Activated T-helper 1 cell treated with anti-CD3 and anti-CD28 coated beads, Interleukin-12 subunit alpha, Interleukin-12 subunit beta, Interleukin-2, Interleukin-4 antibody, amounts not matched to agents 30 ng/mL and 10 ng/mL and 1 ng/mL, durations not matched to agents 14 hours and 24 hours and 36 hours (primary cell): ENCODE measurements at places on chromosomes 3 and 15. TPM values are rescaled to one million over a fixed set of nuclear protein-coding genes. Genes with fewer than 3 reads are reported as not detected.

The SH2D7 gene
- total RNA-seq = not detected in 2 replicates

The FES gene
- total RNA-seq = 45.4 and 57.1 TPM in 2 replicates

GRCh38 chr15:28078191-28078719 lies 20.9 kb downstream of the OCA2 start:
- no peaks in the 10 kb centered on the region for H3K4me1 ChIP-seq
- H3K27me3 ChIP-seq = peaks cover 10% of the 10 kb centered on the region
- DNase-seq = no peak
- H3K4me3 ChIP-seq = no peak overlapping the region

GRCh38 chr15:80204231-80204630 lies 47.8 kb downstream of the CTXND1 start:
- peaks cover 20% of the 10 kb centered on the region for H3K27me3 ChIP-seq
- no peak overlapping the region for H3K4me3 ChIP-seq
- no peak for DNase-seq
- no peaks in the 10 kb centered on the region for H3K36me3 ChIP-seq
- no peaks in the 10 kb centered on the region for H3K4me1 ChIP-seq

GRCh38 chr3:174168538-174169254 lies 690.4 kb upstream of the NAALADL2 start:
- H3K27ac ChIP-seq = no peak overlapping the region
- H3K36me3 ChIP-seq = no peaks in the 10 kb centered on the region
- H3K4me3 ChIP-seq = no peak overlapping the region
- H3K4me1 ChIP-seq = no peaks in the 10 kb centered on the region
- no peak for DNase-seq

DNA sequence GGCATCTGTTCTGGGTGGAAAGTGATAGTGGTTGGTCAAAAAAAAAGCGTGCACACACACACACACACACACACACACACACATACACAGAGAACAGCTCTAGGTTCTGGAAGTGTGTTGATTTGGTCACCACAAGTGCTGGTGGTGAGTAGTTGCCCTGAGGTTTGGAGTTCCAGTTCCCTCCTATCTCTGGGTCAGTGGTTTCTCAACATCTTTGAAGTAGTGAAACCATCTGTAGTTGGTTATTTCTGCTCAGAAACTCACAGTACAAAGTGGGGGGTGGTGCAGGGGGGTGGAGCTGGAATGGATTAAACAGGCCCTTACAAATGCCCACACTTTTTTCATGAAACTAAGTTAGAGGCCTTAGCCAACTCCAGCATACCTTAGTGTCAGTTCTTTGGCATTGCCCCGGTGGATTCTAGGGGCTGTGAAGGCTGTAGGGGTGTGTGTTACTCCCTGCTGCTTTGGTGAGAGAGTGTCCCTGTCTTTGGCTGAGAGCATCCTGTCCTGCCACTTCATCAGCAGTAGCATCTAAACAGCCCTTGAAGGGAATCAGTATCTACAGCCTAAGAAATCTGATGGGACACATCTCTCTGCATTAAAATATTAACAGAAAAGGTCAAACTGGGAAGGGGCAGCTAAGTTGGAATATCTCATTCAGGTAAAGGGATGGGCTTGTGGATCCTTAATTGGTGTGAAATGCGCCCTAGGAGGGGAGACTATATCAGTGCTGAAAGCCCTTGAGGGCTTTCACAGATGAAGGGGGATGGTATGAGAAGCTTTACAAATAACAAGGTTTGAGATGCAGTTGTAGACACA lies 20.6 kb downstream of the SMAD3 start:
- peaks cover 100% of the 10 kb centered on the region for H3K4me1 ChIP-seq
- H3K27me3 ChIP-seq = no peaks in the 10 kb centered on the region
- peak; percentile 40 for DNase-seq
- H3K36me3 ChIP-seq = peaks cover 50% of the 10 kb centered on the region
- H3K4me3 ChIP-seq = peak overlapping the region; percentile 72
- peak overlapping the region; percentile 98 for H3K27ac ChIP-seq

DNA sequence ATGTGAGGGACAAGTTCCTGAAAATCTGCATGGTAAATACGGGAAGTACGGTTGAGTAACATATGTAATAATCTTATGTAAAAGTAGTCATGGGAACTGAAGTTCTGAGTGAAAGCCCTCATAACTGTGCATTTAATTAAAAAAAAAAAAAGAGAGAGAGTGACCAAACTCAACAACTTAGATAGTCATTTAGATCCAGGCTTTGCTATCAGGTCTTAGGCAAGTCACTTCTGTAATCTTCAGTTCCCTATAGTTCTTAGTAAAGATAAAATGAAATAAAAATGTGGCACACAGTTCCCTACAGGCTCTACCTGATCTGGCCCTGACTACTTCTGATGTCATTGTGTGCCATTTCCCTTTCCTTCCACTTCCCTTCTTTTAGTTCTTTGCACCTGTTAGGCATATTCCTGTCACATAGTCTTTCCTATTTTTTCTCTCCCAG lies 15.0 kb downstream of the RNF111 start:
- H3K4me3 ChIP-seq = no peak overlapping the region
- no peak for DNase-seq
- H3K36me3 ChIP-seq = peaks cover 29% of the 10 kb centered on the region
- no peaks in the 10 kb centered on the region for H3K27me3 ChIP-seq
- H3K4me1 ChIP-seq = peaks cover 29% of the 10 kb centered on the region
- H3K27ac ChIP-seq = no peak overlapping the region

The FILIP1L gene
- 2.0 and 2.9 TPM in 2 replicates for total RNA-seq

DNA sequence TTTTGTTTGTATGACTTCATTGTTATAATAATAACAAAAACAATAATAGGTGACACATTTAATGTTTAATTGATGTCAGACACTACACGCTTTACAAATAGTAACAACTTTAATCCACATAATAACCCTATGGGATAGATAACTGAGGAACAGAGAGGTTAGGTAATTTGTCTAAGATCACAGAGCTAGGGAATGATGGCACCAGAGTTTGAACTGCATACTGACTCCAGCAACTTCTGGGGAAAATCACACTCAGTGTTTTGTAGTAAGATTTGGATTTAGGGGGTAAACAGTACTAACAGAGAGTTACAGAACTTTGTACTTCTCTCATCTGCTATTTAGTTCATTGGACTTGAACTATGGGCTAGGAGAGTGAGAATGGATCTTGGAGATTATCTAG lies 66.0 kb downstream of the CMSS1 start:
- peaks cover 29% of the 10 kb centered on the region for H3K4me1 ChIP-seq
- no peak overlapping the region for H3K4me3 ChIP-seq
- peaks cover 11% of the 10 kb centered on the region for H3K36me3 ChIP-seq
- peaks cover 6% of the 10 kb centered on the region for H3K27me3 ChIP-seq
- DNase-seq = no peak
- H3K27ac ChIP-seq = no peak overlapping the region

DNA sequence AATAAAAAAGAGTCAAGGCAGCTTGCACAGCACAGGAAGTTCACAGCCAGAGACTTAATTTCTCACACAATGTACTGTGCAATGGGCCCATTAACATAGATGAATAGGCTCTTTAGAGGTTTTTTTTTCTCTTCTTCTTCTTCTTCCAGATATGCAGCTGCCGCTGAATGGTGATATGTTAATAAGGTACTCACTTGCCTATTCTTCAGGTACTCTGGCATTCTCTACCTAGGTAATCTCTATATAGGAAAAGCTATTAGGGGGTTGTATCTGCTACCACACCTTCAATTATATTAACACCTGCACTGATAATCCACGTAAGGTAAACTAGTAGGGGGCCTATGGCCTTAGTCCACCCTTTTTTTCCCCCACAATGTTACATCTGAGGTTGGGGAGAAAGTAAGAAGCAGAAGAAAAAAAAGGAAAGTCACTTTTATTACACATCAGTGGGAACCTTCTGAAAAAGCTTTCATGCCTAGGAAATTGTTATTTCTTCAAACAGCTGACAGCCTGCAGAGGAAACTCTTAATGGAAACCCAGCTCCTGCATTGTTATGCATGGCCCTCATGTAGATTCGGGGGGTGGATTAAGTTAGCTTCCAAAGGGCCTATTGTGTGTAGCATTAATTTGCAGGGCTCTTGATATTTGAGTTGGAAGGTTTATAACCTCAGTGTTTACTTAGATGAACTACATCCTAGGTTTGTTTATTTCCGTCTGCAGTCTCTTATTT lies 525.5 kb downstream of the ZIC1 start:
- no peaks in the 10 kb centered on the region for H3K4me1 ChIP-seq
- no peaks in the 10 kb centered on the region for H3K36me3 ChIP-seq
- H3K27me3 ChIP-seq = no peaks in the 10 kb centered on the region
- no peak overlapping the region for H3K4me3 ChIP-seq
- no peak for DNase-seq

The ADAMTS17 gene
- 0.83 and 1.3 TPM in 2 replicates for total RNA-seq

The PPM1L gene
- 2.7 and 3.3 TPM in 2 replicates for total RNA-seq

DNA sequence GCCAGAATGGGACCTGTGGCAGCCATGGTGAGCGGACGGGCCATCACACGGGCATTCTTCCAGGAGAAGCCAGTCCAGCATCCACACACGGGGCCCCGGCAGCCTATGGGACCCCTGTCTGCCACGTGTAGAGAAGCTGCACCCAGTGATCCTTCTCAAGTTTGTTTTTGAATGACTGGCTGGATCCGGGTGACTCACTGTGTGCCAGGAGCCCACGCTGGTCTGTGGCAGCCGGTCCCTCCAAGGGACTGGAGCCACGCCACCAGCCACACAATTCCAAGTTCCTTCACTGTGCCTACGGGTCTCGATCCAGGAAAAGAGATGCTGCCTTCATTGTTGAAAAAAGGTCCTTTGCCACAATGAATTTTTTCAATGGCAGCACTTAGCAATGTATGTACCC lies 58.1 kb downstream of the ATP10A start:
- H3K4me3 ChIP-seq = no peak overlapping the region
- H3K27me3 ChIP-seq = no peaks in the 10 kb centered on the region
- no peak for DNase-seq
- H3K27ac ChIP-seq = no peak overlapping the region
- peaks cover 4% of the 10 kb centered on the region for H3K36me3 ChIP-seq

The DNAJA4 gene
- 68.4 and 70.8 TPM in 2 replicates for total RNA-seq

The SENP7 gene
- 9.1 and 10.7 TPM in 2 replicates for total RNA-seq

GRCh38 chr15:63940966-63941620 lies 105.2 kb downstream of the DAPK2 start:
- H3K4me3 ChIP-seq = no peak overlapping the region
- peaks cover 69% of the 10 kb centered on the region for H3K4me1 ChIP-seq
- no peaks in the 10 kb centered on the region for H3K27me3 ChIP-seq
- peak overlapping the region; percentile 14 for H3K27ac ChIP-seq

DNA sequence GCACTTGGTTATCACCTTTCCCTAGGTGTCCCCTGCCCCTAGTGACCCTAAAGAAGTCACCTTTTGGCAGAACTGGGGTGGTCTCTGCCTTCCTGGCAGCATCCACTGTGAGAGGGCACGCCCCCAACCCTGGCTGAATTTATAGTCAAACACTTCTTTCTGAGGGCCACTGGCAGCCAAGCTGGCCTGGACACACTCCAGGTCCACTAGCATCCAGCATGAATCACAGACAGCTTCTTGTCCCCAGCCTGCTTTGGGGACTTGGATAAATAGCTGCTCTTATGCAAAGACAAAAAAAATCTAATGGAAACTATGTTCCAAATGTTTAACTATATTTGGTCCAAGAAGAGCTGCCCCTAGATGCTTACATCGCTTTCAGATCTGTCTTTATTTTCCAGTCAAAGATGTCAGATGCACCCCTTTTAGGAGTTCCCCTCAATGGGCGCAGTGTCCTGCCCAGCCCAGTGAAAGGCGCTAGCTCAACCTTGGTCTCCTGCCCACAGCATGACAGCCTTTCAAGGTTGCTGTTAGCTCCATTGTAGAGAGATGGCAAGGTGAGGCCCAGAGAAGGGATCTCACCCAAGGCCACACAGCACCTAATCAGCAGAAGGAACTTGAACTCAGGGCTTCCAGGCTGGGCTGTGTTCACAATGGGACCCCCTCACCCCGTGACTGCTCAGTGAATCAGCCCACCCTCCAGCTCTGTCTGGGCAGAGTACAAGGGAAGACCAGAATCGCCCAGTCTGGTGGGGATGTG lies 7.0 kb downstream of the RASL12 start:
- DNase-seq = no peak
- H3K4me1 ChIP-seq = peaks cover under 1% of the 10 kb centered on the region

- H3K27me3 ChIP-seq = no peaks in the 10 kb centered on the region
- H3K4me1 ChIP-seq = no peaks in the 10 kb centered on the region
- no peaks in the 10 kb centered on the region for H3K36me3 ChIP-seq
- H3K4me3 ChIP-seq = no peak overlapping the region
- DNase-seq = no peak
Observed at GRCh38 chr3:65875393-65876027, 163.2 kb downstream of the MAGI1 start.

The ADPGK gene
- 94.0 and 101 TPM in 2 replicates for total RNA-seq

- no peaks in the 10 kb centered on the region for H3K4me1 ChIP-seq
- no peaks in the 10 kb centered on the region for H3K36me3 ChIP-seq
- no peaks in the 10 kb centered on the region for H3K27me3 ChIP-seq
- no peak overlapping the region for H3K4me3 ChIP-seq
- no peak overlapping the region for H3K27ac ChIP-seq
Observed at GRCh38 chr3:150129166-150129565, 158.5 kb upstream of the PFN2 start.

DNA sequence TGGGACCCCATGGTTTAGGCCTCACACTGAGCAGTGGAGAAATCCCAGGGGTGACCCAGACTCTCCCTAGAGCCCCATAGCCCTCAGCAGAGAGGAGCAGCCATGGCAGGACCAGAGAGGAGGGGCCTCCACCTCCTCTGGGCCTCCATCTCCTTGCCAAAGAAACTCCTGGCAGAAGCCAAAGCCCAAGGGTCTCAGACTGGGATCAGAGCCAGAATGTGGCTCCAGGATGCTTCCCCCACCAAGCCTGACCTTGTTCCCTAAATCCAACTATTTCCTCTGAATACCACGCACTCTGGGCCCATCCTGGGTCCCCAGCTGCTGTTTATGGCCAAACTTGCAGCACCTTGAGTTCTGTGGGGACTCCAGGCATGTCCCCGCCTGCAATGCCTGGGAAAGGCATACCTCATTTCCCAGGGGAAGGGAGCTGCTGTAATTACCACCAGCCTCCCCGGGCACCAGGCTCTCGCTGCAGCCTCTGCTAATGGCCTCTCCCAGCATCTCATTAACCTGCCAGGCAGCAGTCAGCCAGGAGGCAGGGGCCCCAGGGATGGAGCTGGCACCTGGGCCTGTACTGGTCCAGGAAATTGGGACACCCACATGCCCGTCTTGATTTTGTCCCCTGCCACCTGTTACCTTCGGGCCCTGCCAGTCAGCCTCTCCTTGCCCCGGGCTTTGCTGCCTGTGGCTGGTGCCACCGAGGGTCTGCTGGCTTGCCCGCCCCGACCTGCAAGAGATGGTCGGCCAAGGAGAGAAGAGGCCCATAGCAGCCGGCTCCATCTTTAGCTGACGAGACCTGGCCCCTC lies 4.6 kb downstream of the CCDC9B start:
- no peak overlapping the region for H3K27ac ChIP-seq
- H3K4me3 ChIP-seq = no peak overlapping the region
- DNase-seq = no peak
- no peaks in the 10 kb centered on the region for H3K36me3 ChIP-seq
- H3K4me1 ChIP-seq = peaks cover 18% of the 10 kb centered on the region

The ANKRD34C gene
- not detected in 2 replicates for total RNA-seq
